Fibroblast of skin of scalp (primary cell): ENCODE measurements at places on chromosomes 3 and 15.

GRCh38 chr3:29128001-29128400 is 152.9 kb upstream of the RBMS3 start:
- DNase-seq, result no peak

GRCh38 chr15:86054338-86054737 is 25.3 kb upstream of the AGBL1 start:
- DNase-seq, result no peak

- DNase-seq, result no peak
Measured at GRCh38 chr15:27623149-27623548, 476.0 kb downstream of the OCA2 start.

DNA sequence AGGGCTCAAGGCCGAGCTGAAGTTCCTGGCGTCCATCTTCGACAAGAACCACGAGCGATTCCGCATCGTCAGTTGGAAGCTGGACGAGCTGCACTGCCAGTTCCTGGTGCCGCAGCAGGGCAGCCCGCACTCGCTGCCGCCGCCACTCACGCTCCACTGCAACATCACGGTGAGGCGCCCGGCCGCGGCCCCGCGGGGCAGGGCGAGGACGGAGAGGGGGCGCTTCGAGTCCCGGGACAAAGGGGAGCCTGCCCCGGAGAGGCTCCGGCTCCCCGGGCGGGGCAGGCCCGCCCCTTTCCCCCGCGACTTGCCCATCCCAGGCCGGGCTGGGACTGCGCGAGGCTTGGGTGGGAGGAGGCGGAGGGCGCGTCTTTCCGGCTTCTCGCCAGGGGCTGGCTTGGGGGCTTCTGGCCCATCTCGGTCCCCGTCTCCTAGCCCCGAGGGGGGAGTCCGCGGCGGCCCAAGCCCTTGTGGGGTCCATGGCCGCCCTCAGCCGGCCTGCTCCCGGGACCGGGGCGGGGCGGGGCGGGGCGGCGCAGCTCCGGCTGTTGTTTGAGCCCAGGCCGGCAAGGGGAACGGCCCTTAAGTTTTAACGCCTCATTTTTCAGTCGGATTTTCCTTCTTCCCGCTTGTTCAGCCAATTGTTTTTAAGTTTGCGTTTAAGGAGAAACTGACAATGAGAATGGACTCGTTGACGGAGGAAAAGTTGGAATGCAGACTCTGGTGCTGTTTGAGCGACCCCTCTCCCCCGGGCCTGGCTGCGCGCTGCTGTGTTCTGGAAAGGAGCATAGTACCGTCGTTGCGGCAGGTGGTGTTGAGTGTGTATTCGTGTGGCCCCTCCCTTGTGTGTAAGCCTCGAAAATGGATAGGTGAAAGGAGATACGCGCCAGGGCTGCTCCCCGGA is 683 bp downstream of the UBE2Q2 start:
- DNase-seq, result peak; percentile 61

DNA sequence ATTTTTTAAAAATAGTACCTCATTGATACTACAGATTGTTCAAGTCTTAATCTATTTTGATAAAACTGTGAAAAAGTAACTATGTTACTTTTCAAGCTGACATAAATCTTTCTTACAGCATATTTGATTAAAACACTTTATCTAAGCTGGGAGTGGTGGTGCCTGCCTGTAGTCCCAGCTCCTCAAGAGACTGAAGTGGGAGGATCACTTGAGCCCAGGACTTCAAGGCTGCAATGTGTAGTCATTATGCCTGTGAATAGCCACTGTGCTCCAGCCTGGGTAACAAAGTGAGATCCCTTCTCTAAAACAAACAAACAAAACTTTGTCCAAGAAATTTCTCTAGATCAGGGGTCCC is 59.6 kb upstream of the NEDD4 start:
- DNase-seq, result no peak

GRCh38 chr3:128950223-128950938 is 43.5 kb downstream of the CFAP92 start:
- peak; percentile 34 for DNase-seq

- peak; percentile 20 for DNase-seq
Measured at GRCh38 chr3:23086831-23087230, 116.3 kb upstream of the UBE2E2 start.

- peak; percentile 81 for DNase-seq
Measured at GRCh38 chr3:130925628-130926027, 31.7 kb downstream of the ATP2C1 start.

GRCh38 chr3:17074559-17074958 is 189.8 kb downstream of the PLCL2 start:
- DNase-seq, result no peak

- DNase-seq, result peak; percentile 71
Measured at GRCh38 chr3:160006282-160007163, 17.9 kb downstream of the IL12A start.

DNA sequence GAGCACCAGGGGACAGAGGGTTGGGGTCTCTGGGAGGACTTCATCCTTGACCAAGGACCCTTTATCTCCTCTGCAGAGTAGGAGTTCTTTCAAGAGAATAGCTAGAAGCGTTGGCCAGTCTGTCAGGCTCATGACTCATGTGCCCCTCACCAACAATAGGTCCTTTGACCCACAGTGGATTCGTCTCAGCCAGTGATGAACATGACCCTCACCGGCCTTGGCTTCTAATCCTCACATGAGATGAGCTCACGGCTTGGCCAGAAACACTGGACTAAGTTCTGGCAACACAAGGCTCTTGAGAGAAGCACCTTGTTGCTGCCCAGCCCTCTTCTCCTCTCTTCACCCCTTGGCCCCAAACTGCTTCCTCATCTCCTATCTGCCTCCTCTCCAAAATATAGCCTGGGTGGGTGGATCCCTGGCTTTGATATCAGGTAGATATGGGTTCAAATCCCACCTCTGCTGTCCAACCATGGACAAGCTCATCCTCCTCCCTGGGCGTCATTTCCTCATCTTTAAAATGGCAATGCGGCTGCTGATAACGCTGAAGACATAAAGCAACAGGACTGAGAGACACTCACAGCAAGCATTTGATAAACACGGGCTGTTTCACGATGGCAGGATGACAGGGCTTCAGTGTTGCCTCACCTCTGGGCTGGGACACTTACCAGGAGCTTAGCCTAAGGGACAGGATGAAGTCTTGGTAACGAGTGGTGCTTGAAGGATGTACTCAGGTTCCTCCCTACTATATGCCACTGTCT is 446.7 kb upstream of the PROK2 start:
- DNase-seq, result no peak

DNA sequence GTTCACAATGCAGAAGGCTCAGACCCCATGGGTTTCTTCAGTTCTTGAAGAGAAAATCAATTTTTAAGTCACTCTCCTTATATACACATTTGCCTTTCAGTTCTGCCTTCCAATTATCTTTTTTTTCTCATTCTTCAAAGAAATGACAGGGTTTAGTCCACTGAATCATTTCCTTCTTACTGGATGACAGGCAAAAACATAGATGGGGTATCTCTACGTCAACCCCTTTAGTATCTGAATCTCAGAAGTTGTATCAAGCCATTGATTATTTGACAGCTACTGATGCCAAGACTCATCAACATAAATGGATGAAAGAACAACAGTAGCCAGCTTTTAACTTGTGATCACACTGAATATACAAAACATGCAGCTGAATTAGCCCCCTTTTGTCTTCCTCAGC is 6.5 kb downstream of the ATOSA start:
- no peak for DNase-seq

DNA sequence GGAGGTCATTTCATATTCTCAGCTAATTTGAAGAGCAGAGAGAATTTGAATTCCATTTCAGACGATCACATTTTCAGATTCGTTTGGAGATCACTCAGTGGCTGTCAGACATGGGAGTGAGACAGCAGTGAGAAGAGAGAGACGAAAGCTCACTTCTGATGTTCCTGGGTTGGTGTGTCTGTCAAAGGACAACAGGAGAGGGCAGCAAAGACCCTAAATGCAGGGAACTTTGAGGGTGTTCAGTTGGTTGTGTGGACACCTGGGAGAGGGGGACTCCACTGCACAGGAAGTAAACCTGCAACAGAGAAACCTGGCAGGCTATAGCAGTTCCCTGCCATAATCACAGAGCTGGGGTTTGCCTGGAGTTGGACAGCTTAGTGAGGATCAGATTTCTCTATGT is 675.1 kb downstream of the SQOR start:
- no peak for DNase-seq

DNA sequence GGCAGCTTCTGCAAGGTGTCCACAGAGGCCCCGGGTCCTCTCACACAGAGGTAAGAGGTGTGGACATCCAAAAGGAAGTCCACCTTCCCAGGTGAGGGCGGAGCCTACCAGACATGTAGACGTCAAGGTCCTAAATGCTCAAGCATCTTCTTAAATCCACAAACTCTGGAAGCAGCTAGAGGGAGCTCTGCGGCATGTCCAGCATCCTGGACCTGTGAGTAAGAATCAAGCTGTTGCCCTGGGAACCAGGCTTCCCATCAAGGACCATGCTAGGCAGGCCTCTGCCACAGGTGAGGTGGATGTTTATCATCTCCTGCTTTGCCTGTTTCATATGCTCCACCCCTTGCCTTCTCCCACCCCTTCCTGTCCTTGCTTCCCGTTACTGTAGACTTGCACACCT is 368.2 kb downstream of the GABRG3 start:
- DNase-seq, result no peak

DNA sequence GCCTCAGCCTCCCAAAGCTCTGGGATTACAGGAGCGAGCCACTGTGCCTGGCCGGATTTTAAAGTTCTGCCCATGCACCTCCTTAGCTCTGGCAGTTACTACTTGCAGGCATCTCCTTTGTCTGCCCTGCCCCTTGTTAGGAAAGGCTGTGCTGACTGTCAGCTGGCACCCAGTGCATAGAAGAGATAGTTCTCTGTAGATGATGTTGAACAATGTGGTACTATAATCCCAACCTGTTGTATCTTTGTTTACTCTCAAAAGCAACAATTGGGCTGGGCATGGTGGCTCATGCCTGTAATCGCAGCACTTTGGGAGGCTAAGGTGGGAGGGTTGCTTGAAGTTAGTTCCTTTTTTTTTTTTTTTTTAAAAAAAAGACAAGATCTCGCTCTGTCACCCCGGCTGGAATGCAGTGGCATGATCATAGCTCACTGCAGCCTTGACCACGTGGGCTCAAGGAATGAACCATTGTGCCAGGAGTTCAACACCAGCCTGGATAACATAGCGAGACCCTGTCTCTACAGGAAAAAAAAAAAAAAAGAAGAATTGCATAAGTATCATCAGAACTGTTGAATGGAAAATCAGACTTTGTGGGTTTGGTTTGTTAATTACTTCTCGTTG is 30.6 kb downstream of the FLNB start:
- DNase-seq, result peak; percentile 36

GRCh38 chr3:86634361-86634760 is 356.6 kb downstream of the VGLL3 start:
- DNase-seq, result no peak

- DNase-seq, result no peak
Measured at GRCh38 chr3:134132961-134133360, 103.2 kb upstream of the SLCO2A1 start.

GRCh38 chr3:123334056-123334455 is 114.8 kb downstream of the ADCY5 start:
- DNase-seq, result no peak

GRCh38 chr15:59532770-59533379 is 78.7 kb upstream of the GCNT3 start:
- DNase-seq, result peak; percentile 33

- no peak for DNase-seq
Measured at GRCh38 chr15:72315706-72316370, 4.1 kb downstream of the CELF6 start.

DNA sequence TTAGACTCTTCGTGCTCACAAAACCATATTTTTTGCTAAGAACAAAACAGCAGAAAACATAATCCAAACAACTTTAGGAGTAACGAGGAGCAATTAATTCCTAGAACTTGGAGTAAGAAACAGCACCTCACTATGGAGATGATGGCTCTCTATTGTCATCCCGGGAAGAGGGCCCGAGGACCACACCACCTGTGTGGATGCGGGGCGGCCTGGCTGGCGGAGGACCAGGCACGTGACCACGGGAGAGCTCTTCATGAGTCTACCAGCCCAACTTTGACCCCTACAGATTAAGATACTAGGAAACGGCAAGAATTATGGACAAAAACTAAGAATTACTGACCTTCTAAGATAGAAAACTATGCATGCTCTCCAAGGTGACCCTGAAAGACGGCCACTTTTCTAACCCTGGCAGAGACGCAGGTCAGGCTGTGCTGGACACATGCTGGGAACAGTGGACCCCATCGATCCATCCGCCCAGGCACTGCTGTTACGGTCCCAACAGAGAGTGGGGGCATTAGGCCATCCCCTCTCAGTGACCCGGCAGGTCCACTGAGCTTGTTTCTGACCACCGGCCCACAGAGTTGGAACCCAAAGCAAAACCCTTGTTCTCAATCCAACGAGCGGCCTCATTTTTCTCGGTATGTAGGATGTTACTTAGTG is 13.1 kb upstream of the OCA2 start:
- DNase-seq, result no peak

DNA sequence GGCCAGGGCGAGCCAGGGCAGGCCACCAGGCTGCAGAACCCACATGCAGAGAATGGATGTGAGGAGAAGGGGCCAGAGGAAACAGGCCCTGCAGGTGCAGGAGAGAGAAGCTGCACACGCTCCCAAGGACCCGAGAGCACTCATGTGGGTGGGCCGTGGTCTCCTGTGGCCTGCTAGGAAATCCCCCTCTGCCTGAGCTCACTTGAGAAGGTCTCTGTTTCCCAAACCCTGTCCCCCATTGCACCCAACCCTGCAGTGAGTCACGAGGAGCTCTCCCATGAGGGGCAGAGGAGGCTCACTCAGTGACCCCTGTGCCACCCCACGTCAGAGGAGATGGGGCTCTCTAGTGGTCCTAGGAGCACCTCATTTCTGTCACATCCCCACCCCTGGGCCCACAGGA is 111.1 kb downstream of the KLF13 start:
- DNase-seq, result no peak

- no peak for DNase-seq
Measured at GRCh38 chr3:186284661-186285060, 77.4 kb downstream of the DGKG start.

- no peak for DNase-seq
Measured at GRCh38 chr3:38254872-38255271, 10.7 kb upstream of the SLC22A13 start.

DNA sequence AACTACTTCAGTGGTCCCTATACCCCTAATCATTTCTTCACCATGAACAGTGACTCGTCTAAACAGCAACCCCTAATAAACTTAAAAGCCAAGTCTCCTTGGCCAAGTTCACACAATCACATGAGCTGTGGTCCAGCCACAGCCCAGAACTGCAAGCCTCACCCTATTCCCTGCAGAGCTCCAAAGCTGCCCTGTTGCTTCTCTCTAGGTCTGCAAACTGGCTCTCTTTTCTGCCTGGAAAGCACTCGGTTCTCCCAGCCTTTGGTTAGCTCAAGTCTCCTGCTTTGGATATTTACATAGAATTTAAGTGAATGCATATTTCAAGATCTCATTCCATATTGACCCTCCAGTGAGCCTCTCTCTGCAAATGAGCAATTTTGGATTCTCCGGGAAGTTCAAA is 107.0 kb downstream of the TOP2B start:
- DNase-seq, result no peak

DNA sequence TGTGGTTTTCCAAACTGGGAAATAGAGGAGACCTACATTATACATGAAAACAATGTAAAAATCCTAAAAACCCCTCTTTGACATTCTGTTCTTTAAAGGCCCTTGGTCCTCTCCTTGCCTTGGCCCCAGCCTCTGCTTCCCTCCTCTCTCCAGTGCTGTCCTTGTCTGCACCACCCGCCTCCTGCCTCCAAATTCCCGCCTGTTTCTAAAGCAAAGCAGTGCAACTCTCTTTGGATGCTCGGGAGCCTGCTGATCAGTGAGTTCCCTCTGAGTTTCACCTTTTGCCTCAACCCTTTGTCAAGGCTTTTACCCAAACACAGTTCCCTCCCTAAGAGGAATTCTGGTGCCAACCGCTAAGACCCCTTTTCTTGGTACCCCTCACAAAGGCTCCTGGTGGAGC is 8.0 kb downstream of the ANKDD1A start:
- DNase-seq, result no peak
